ENCODE measurements at places on chromosomes 3 and 15. TPM values are rescaled to one million over a fixed set of nuclear protein-coding genes. Genes with fewer than 3 reads are reported as not detected.

Gene CHRNA7
- total RNA-seq = 0.16 TPM

Gene DYNC1LI1
- 28.2 TPM for total RNA-seq

Gene MUC13
- 0.44 TPM for total RNA-seq

Gene NOX5
- total RNA-seq = not detected

Gene CHL1
- total RNA-seq = 0.06 TPM

Gene DUOX2
- total RNA-seq = not detected

Gene RAD51
- total RNA-seq = 0.85 TPM

Gene LSAMP
- not detected for total RNA-seq

Gene ADAMTS17
- total RNA-seq = 17.8 TPM

All from T-cell (primary cell).